ENCODE measurements at places on chromosomes 16 and 17.

GRCh38 chr17:13792314-13792713 is 190.6 kb upstream of the HS3ST3A1 start:
- no peak for DNase-seq

- DNase-seq: no peak
These were observed 32.4 kb downstream of the CCL4 start for GRCh38 chr17:36136036-36136435.

DNA sequence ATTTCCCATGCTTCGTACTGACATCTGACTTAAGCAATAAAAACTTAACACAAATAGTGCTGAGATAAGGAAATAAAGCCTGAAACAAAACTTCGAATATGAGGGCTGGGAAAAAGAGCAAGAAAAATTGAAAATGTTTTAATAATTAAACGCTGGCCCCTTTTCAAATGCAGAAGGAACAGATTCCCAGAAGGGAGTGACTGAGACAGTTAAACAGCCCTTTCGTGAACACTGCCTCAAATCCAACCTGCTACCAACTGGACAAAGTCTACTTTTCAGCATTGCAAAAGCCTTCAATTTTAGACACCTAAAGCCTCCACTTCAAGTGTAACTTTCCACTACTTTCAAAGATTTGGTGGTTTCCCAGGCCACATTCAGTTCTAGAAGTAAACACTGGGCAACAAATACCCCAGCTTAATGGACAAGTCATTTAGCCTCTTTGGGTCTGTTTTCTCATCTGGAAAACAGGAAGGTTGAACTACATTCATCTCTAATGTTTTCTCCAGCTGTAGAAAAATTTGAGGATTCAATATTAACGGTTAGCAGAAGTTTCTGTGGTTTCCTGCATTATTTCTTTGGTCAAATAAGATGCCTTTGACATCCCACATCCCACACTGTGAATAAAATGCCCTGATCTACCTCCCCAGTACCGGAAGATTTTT is 11.8 kb downstream of the RFFL start:
- DNase-seq: peak; percentile 61

GRCh38 chr16:62863139-62863538 is 826.9 kb upstream of the CDH8 start:
- no peak for DNase-seq

DNA sequence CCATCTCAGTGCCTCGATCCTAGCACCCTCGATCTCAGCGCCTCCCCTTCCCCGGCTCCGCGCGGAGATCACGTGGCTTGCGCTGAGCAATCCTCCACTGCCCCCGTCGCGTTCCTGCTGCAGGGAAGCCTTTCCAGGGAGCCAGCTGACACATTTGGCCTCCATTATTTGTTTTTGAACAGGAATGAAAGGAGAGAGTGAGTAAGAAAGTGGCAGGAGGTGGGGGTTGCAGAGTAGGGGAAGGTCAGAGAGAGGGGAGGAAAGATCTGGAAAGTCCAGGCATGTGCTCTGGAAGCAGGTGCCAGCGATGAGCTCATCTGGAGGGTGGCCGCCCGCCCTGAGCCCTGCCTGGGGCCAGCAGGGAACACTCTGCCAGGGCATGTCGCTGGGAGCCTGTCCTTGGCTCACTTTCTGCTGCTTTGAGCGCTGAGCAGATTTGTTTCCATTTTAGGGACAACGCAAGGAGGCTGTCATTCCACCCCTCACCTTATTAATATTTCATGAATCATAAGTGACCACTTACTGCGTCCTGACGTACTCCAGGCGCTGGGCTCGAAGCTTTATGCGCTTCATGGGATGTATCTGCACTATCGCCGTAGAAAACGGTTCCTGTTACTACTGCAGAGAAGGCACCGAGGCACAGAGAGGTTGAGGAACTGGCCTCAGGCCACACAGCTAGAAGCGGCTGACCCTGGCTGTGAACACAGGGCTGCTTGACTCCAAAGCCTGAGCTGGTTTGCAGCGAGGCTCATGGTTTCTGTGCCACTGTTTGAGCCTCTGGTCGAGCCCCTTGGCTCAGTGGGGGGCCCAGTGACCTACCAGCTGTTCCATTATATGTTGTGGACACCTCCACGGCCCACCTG is 283.1 kb downstream of the SEC14L1 start:
- no peak for DNase-seq

DNA sequence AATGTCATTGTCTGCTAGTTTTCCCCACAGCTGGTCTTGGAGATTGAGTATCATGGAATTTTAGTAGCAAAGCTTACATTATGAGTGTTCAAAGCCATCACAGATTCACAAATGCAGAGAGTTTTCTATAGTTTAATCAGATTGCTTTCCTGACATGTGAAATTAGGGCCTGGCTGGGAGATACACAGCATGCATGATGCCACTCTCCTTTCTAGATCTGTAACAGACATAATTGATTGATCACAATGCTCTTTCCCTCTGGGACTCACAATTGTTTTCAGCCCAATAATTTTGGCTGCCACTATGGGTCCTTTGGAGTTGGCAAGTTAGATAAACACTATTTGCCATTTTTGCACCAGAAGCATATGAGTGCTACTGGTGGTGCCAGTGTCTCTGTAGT is 132.5 kb downstream of the SPACA3 start:
- DNase-seq: no peak

DNA sequence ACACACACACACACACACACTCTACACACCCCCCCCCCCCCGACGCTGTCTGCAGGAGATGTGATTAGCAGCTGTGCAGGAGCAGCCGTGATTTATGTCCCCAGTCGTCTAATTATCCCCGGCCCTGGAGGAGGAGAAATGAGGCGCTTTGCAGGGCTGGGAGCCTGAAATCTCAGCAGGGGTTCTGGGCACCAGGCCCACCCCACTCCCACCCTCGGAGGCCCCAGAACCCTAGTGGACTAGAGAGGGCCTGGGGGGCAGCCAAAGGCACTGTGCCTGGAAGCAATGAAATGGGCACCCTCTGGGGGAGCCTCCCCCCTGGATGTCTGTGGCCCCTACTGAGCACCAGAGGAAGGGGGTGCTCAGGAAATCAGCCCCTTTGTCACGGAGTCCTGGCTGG is 134.2 kb upstream of the CIBAR2 start:
- DNase-seq: no peak

DNA sequence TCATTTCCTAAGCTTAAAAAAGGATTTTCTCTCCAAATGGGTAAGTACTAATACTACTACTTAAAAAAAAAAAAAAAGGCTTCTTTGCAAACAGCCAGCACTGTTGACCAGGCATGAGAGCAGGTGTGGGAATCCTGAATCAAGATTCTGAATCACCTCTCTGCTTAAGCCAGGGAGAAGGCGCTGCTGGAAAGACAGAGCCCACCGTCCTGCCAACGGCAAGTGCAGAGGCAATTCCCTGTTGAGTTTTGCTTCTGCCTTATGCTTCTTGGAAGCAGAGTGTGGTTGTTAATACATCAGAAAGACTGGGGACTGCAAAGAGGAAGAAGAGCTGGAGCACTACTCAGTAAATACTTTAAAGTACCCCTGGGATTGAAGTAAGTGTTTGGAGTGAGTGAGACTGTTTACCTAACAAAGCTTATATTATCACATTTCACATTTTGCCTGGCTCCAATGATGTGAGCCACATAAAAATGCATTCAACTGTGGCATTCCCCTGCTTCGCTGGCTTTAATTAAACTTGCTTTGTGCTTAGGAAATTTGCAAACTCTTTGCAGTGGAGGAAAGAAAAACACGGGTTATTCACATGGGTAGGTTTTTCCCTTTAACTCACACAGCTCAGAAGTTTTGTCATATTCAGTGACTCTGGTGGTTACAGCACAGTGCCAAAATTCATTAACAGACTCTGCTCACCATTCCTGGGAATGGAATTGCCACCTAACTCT is 86.0 kb upstream of the KIF2B start:
- DNase-seq: no peak

GRCh38 chr17:50952013-50952412 is 85.9 kb upstream of the TOB1 start:
- no peak for DNase-seq

- no peak for DNase-seq
These were observed 2.3 kb upstream of the PAQR4 start for GRCh38 chr16:2966808-2967191.

DNA sequence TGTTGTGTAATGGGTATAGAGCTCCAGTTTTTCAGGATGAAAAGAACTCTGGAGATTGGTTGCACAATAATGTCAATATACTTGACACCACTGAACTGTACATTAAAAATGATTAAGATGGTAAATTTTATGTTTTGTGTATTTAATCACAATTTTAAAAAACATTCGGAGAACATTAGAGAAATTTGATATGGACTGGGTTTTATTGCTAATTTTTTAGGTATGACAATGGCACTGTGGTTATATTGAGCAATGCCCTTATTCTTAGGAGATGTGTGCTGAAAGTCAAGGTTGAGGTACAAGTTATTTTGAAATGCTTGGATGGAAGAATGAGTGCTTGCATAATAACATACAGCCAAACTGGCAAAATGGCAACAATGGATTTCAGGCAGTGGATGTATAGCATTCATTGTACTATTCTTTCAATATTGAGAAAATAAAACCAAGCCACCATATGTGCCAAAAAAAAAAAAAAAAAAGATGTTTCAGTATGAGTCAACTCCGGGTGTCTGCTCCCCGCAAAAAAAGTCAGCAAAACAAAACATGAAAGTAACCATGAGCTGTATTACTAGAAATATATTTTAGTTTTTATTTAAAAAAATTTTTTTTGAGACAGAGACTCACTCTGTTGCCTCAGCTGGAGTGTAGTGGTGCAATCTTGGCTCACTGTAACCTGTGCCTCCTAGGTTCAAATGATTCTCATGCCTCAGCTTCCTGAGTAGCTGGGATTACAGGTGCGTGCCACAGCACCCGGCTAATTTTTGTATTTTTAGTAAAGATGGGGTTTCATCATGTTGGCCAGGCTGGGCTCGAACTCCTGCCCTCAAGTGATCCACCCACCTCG is 19.8 kb downstream of the HOXB1 start:
- peak; percentile 88 for DNase-seq

DNA sequence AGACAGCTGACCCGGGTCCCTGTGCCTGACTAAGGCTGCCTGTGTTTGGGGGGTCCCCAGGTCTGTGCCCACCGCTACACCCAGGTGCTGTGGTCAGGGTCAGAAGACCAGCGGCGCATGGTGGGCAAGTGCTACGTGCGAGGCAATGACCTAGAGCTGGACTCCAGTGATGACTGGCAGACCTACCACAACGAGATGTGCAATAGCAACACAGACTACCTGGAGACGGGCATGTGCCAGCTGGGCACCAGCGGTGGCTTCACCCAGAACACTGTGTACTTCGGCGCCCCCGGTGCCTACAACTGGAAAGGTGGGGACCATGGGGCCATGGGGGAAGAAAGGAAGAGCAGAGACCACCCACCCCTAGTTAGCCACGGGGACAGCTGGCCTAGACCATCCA is 12.1 kb downstream of the ITGA3 start:
- no peak for DNase-seq

GRCh38 chr16:49287572-49287971 is 5.9 kb upstream of the CBLN1 start:
- DNase-seq: no peak

DNA sequence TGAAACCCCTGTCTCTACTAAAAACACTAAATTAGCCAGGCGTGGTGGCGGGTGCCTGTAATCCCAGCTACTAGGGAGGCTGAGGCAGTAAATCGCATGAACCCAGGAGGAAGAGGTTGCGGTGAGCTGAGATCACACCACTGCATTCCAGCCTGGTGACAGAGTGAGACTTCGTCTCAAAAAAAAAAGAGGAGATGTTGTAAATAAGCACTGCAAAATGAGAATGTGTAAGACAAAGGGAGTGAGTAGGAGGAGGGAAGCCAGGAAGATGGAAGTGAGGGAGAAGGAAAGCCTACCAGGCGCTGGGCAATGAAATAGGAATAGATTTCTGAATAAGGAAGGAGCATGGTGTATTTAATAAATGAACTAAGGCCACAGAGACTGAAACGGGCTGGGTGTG is 8.7 kb upstream of the PRPF8 start:
- DNase-seq: no peak

DNA sequence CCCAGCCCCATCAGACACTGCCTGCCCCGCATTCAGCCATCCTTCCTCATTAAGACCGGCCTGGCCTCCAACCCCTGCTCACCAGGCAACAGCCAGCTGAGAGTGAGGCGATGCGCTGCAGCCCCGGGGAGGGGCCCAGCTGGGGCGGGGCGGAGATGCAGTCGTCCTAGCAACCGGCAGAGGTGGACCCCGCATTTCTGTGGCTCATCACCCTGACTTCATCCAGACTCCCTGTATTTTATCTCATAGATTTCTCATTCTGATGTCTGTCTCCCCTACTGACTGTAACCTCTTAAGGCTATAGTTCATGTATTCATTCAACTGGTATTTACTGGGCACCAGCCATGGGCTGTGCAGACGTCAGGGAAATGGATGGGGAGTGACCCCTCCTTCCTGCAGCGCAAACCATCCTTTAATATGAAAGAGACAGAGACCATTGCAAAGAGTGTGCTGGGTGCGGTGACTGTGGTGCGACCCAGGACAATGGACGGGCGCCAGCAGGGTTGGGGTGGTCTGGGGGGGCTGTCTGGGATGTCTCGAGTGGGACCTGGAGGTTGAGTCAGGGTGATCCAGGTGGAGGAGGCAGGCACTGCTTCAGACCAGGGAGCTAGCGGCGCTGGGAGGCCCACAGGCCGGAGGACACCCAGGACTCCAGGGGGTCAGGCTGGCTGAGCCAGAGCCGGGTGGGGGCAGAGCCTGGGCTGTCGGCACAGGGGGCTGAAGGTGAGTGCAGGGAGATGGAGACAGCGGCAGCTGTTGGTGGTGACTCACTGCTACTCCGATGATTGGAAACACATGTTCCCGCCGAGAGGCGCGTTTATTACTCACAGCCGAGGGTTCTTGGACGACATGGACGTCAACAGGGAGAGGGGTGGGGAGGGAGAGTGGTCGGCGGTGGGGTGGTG is 10.5 kb upstream of the TIMP2 start:
- no peak for DNase-seq

- no peak for DNase-seq
These were observed 43.2 kb downstream of the RNF213 start for GRCh38 chr17:80303824-80304223.

GRCh38 chr16:64362193-64362592 is 759.7 kb downstream of the CDH11 start:
- no peak for DNase-seq

DNA sequence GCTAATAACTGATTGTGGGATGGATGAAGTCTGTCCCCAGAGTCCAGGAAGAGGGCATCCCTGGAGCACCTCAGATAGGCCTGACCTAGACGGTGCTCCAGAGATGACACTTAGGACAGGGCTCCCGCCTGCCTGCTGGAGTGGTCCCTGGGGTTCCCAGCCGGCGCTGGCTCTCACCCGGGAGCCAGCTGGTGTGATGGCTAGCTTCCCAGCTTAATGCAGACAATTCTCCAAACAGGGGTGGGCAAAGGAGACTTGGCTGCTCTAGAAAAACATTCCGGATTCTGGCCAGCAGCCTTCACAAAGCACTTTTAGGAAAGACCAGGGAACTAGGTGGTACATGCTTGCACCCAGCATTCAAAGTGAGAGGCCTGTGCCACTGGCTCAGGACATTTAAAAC is 18.6 kb downstream of the ACE start:
- DNase-seq: no peak

GRCh38 chr16:66251476-66252160 is 114.9 kb upstream of the CDH5 start:
- no peak for DNase-seq
